ENCODE measurements at places on chromosomes 6 and 20.

DNA sequence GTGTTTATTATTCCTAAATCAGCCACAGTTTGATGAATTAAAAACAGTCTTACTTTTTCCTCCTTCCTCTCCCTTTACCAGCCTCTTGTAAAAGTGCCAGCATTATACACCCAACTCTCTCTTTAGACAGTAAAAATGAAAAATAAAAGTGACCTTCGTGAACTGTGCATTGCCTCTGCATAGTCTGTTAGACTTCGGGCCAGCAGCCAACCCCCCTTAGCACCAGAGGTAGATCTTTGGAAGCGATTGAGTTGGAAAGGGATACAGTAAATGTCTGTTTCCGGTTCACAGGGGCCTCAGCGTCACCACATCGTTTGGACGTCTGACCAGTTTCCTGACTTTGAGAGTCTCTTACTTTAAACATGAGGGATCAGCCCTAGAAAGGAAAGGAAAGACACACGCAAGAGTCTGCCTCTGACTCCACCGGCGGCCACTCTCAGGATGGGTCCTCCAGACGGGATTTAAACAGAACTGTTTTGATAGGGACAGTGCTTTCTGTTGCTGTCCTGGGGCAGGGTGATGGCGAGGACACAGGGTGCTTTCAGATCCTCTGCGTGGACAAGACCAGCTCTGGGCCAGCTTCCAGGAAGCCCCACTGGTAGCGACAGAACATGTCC is 206.6 kb upstream of the PREP start:
- no peak for DNase-seq

- DNase-seq: peak; percentile 39
These were observed 5.3 kb downstream of the ANKRD6 start for GRCh38 chr6:89438248-89438647.

DNA sequence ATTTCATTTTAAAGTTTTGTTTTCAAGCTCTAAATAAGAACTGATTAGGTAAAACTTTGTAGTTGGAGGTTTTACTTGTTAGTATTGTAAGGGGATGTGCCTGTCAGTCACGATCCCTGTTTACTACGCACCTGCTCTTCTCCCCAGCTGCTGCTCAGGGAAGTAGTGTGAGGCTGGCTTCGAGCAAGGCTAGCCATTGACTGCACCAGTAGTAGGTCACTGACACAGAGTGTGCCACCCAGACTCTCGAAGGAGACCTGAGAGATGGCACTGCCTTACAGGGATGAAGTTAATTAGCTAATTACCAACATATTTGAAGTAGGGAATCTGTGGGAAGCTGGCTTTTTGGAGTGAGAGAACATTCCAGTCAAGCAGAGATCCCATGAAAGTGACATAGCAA is 89.2 kb downstream of the DNAH8 start:
- no peak for DNase-seq

GRCh38 chr6:53112871-53113270 is 35.8 kb downstream of the GCM1 start:
- DNase-seq: no peak

DNA sequence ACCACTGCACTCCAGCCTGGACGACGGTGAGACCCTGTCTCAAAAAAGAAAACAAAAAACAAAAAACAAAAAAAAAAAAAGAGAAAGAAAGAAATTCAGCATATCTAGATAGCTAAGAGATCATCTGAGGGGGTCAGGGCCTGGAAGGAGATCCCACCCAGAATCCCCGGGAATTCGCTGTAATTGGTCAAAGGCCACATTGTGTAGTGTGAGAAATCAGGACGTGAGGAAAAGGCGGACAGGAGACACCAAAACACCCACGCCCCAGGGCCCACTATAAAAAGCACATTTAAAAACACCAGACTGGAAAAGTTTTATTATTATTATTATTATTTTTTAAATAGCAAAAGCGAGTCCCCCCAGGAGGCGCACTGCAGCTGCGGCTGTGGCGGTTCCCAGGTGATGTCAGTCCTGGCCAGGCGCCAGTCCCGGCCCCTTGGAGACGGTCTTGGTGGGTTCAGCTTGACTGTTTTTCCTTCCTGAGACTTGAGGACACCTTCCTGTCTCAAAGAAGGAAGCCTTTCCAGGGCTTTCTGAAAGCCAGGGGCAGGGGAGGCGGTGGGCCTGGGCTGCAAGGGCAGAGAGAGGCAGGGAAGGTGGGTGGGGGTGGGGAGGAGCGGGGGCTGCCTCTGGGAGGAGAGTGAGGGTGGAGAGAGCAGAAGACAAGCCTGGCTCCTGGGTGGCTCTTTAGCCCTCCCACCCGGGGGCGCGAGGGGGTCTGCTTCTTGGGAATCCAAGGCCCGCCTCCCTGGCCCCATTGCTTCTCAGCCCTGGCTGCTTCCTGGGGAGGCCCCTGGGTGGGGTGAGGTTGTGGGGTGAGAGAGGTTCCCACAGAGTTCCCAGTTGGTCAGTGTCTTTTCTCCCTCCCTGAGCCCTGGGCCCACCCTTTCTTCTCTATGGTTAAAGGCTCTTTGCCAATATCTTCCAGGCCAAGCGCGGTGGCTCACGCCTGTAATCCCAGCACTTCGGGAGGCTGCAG is 14.5 kb downstream of the TCF15 start:
- DNase-seq: no peak

- DNase-seq: no peak
These were observed 92.9 kb upstream of the SYNDIG1 start for GRCh38 chr20:24376311-24377099.

- no peak for DNase-seq
These were observed 80.8 kb downstream of the BMP6 start for GRCh38 chr6:7806711-7807110.

All from Caco-2 (cell line).